ENCODE measurements at places on chromosomes 12 and 14.

- no peak for DNase-seq
These were observed 10.0 kb downstream of the LHX5 start for GRCh38 chr12:113461666-113462065.

- no peak for DNase-seq
These were observed 2.3 kb downstream of the POLR3B start for GRCh38 chr12:106359646-106360399.

DNA sequence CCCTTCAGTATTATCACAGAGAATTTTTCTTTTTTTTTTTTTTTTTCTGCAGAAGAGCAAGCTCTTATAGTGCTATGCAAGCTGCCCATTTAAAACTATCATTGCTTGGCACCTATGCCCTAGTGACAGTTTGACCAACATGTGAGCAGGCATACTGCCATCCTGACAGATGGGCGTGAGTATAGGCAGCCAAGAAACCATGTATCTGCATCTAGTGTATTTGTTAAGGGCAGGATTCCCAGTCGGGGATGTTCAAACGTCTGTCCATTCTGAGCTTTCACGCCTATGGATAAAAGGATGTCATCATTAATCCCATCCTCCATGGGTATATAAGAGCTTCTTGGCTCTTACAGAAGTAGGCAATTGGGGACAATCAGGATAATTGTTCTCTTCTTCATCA is 8.8 kb downstream of the VRK1 start:
- no peak for DNase-seq

DNA sequence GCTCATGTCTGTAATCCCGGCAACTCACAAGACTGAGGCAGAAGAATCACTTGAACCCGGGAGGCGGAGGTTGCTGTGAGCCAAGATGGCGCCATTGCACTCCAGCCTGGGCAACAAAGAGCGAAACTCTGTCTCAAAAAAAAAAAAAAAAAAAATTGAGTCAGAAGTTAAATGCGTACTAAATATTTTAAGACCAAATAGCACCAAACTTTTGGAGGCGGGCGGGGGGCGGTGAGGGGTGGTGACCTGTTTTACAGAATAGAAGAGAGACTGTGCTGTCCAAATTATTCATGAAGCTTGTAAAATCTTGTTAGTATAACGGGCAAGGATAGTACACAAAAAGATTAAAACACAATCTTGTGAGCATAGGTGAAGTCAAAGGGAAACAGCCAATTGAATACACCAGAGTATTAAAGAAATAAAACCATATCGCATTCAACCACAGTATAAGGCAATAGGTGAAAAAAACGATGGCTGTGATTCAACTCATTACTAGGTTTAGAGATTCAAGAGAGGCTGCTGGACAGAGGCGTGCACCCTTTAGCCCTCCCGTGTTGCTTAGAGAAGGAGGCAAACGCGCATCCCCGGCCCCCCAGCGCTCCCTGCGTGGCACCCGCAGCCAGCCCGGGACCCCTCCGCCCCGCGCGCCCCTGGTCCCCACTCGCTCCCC is 571 bp downstream of the ZNF891 start:
- no peak for DNase-seq

- no peak for DNase-seq
These were observed 174.4 kb downstream of the NAV3 start for GRCh38 chr12:78005094-78005492.

DNA sequence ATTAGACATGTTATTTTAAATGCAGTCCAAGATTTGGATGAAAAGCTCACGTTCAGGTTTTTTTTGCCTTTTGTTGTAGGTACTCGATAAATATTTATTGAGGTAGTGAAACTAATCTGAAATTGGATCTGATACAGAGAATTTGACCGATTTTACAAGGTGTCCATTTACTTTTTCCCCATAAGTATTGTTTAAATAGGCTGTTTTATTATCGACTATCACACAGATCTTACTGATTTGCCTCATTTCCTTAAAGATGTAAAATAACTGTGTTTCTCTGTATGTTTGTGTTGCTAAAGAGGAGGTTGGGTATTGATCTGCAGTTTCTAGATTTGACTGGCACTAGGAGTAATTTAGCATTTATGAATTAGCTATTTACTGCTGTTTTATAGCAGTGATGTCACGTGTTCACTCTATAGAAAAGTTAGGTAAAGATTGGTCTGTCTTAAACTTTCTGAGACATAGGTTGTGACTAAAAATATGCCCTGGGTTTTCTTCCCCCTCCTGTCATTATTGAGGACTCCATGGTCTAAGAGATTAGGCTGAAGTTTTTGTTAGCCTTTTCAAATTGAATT is 3.5 kb downstream of the RAP1B start:
- DNase-seq = no peak

- no peak for DNase-seq
These were observed 352.7 kb upstream of the NAV3 start for GRCh38 chr12:77477907-77478533.

- DNase-seq = no peak
These were observed 29.7 kb downstream of the P2RX7 start for GRCh38 chr12:121162384-121162783.

- DNase-seq = no peak
These were observed 107.4 kb upstream of the RGS6 start for GRCh38 chr14:71824816-71825215.

GRCh38 chr12:124440841-124441381 is 126.5 kb downstream of the NCOR2 start:
- DNase-seq = no peak

DNA sequence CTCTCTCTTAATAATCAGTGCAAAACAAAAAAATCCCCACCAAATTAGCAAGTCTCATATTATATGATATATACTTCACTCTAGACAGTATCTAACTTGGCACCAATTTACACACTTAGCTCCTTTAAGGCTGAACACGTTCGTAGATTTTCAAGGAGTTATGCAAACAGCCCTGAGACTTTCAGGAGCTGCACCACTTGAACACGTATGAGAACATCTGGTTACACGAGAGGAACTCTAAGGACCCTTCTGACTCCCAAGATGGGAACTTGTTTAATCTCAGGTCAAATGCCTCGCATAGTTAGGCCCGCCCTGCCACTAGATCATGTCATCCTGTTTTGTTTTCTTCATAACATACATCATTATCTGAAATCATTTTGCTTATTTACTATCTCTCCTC is 10.0 kb downstream of the SPRING1 start:
- DNase-seq = no peak

DNA sequence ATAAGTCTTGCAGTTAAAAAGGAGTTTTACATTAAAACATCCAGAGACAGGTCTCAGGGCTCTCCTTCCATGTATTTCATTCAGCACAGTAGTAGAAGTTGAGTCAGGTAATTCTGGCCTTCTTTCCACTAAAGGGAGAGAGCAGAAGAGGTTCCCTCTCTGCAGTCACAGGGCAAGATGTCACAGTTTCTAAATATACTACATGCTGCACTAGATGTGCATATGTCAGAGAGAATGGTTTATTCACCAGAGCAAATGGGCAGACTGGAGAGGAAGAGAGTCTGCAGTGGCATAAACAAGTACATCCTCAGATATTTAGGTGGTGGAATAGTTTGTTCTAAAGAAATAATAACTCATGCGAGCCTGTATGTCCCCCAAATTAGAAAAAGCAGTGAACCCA is 132.0 kb downstream of the KICS2 start:
- DNase-seq = no peak

DNA sequence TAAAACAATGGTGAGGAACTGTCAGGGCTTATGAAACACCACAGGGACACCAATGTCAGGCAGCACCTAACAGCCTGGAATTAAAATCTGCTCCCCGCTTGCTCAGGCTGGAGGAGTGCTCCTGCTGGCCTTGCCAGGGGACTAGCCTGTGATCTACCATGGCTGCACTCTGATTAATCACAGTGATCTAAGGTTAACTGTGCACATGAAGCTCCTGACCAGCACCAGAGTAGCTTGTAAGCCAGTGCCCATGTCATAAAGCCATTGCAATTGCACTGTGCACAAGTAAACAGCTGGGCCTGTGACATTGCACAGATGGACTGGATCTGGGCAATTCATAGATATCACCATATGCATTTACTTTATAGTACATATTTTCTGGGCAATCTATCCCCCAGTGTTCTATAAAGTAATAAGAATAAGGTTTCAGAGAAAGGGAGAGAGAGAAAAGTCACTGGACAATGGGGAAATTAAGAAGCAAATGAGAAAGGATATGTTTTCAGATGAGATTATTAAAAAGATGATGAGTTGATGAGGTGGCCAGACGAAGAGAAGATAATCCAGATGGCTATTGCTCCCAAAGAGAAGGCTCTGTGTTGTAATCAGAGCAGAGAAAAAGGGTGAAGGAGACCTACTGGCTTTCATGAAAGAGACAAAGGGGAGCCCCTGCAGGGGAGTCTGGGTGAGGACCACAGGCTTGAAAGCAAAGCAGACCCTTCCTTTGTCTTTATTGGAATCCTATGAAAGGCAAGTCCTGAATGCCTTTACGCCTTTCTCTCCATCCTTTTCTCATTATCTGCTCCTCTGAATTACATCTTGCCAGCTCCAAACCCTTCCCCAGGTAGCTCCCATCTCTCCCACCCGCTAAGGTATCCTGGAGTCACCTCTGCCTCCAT is 145.8 kb downstream of the SLC38A6 start:
- DNase-seq = no peak

GRCh38 chr14:50603565-50603964 is 43.6 kb downstream of the ATL1 start:
- no peak for DNase-seq

DNA sequence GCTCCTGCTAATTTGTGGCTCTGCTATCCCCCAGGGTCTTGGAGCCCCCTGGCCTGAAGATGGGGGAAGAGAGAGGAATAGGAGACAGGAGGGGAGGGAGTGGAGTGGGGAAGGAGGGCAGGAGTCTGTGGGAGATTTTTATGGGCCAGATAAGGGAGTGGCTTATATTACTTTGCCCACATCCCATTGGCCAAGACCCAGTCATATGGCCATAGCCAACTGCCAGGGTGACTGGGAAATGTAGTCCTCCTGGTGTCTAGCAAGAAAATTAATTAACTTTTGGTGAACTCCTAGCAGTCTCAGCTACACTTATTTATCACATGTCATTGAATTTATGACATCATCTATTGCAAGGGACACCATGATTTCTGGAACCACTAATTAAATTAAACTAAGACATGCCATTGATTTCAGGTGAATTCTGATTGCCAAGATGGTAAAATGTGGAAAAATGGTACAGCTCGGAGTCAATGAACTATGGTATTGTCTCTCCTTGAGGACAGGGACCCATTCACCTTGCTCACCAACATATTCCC is 50.3 kb downstream of the ESRRB start:
- no peak for DNase-seq

GRCh38 chr14:103232031-103232808 is 101.8 kb upstream of the EIF5 start:
- DNase-seq = no peak

DNA sequence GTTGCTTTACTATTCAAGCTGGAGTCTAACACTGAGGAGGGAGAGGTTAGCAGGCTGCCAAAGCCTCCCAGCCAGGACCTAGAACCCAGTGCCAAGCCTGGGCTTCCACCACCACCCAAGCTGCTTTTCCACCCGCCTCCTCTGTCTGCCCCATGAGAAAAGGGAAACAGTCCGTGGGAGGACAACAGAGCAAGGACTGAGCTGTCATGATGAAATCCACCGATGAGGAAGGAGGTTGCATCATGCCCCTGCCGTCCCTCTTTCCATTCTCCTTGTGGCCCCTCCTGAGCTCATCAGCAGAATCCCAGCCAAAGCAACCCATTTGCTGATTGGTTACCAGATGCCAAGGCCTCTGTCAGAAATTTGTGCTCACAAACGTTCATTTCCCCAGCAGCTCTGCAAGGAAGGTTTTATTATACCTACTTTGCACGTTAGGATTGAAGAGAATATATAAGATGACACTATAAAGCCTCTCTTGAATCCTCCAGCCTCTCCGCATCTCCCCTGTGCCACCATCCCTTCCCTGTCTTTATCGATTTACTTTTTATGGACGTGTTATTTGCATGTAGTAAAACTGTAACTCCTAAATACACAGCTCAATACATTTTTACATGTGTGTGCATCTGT is 6.3 kb upstream of the SERPINA1 start:
- no peak for DNase-seq

DNA sequence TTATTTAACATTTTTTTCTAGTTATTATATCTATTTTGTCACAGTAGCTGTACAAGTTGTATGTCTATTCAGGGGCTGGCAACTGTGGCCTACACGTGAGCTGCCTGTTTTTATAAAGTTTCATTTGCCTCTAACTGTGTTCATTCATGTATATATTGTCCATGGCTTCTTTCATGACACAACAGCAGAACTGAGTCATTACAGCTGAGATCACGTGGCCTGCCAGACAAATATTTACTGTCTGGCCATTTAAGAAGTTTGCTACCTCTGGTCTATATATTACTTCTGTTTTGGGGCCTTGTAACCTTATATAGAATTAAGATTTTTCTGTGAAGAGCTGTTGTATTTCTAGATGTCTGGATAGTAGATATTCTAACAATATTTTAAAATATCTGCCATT is 37.9 kb downstream of the KIAA0586 start:
- DNase-seq = no peak

DNA sequence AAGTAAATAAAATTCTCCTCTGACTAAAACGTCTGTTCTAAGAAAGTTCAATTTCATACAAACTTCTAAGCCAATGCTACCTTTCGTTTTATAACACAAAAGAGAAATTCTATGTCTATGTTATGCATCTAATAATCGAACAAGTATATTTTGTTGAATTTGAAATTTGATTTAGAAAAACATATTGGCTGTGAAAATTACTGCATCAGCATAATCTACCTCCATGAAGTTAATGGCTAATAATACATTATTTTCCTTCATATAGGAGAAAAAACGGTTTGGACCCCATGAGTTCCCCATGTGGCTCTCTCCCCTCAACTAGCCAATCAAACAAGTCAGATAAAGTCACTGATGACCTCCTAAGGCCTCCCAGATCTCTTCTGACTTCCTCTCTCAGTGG is 106.5 kb downstream of the KCNH5 start:
- DNase-seq = no peak

GRCh38 chr12:104609445-104609844 is 152.7 kb downstream of the CHST11 start:
- no peak for DNase-seq

Data from stimulated activated CD4-positive, alpha-beta T cell treated with anti-CD3 and anti-CD28 coated beads, Interleukin-12 subunit alpha, Interleukin-12 subunit beta, amount 100 ng/mL, for 4 hours (primary cell).